ENCODE measurements at places on chromosomes 16 and 17.
A peak's percentile ranks its signal among the peaks of the same experiment; 100 is the strongest.

DNA sequence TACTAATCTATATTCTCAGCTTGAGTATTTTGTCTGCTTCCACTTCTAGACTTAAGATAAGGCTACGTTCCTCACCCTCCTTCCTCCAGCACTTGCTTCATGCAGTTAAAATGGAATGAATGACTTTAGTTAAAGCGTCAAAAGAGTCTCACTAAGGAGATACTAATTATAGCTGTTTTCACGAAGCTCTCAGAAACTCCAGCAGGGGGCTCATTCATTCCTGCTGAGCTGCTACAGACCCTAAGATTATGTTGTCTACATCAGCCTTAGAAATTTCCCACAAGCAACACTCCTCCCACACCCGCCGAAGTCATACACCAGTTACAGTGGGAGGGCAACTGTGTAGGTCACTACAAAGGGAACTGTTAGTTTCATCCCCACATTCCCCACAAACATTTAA lies 57.0 kb upstream of the KIFC3 start:
- no peak for DNase-seq

GRCh38 chr17:50425682-50426471 lies at the start of gene ACSF2:
Gene ACSF2, plus strand, starts transcription at chr17:50426218. Its CDS starts 44 bp downstream, at chr17:50426262.
- DNase-seq: peak; percentile 84

- no peak for DNase-seq
Measured at GRCh38 chr17:20236578-20237227, 227.5 kb downstream of the SPECC1 start.

DNA sequence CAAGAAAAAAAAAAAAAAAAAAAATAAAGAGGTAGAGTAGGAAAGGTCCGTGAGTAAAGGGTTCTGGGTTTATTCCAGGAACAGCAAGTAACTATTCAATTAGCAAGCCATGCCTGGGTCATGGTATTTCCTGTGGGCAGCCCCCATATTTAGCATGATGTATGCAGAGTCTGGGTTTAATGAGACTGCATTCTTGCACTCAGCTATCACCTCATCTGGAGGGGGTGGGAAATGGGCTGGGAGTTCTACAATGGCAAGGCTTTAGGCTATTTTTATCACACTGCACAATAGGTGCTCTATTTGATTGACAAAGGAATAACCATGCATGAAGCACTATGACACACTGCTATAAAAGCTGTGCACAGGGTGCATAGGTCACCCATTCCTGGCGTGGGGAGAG lies 104.0 kb upstream of the CCL2 start:
- no peak for DNase-seq

DNA sequence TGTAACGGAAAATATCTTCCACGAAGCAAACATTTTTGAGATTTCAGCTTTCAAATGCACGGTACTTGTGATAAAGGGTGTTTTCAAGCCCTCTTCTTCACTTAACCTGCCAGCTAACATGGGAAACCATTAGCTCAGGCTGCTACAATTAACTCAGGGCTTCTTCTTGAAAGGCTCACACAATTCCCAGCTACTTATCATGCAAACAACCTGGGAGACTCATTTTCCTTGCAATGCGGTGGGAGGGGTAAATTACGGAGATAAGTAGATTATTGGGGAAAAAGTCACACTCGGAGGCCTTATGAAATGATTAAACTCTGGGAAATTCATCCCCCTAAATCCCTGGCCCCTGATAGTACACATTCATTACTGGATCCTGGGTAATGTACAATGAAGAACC lies 266.4 kb downstream of the STX8 start:
- no peak for DNase-seq

- DNase-seq: no peak
Measured at GRCh38 chr16:87729266-87729954, 36.4 kb downstream of the KLHDC4 start.

- DNase-seq: no peak
Measured at GRCh38 chr17:47189732-47190237, 690 bp upstream of the CDC27 start.

- DNase-seq: no peak
Measured at GRCh38 chr16:65523283-65523944, 401.6 kb upstream of the CDH11 start.

DNA sequence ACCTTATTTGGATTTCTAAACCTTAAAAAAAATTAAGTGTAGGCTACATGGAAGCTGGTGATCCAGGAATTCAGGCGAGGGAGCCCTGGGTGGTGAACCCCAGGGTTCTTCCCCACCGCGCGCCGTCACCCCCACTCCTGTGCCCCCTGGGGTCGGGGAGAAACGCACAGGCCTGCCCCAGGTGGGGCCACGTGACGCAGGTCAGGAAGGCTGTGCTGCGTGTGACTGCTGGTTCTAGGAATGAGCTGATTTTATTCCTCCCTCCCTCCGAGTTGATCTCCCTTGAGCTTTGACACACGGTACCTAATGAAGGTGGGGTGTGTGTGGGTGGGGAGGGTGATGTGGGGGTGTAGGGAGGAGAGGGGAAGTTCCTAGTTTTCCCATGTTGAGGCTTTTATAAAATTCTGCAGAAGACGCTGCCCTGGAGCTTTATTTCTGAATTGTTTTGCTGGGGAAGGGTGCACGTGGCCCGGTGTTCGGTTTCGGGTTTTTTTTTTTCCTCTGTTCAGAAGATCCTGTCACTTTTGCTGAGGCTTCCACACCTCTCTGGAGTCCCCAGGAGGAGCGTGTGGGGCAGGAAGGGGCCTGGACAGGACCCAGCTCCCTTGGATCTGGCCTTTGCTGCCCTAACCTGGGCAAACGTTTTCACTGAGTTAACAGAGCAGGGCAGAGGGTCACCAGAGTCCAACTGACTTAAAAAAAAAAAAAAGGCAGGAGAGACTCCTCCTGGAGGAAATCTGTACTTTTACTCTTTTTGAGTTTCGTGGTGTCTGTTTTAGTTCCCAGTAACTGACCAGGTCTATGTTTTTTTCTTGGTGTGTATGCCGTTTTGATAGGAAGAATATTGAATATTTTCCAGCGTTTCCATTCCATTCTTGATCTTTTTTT lies 55.8 kb upstream of the GSE1 start:
- no peak for DNase-seq

GRCh38 chr16:70735141-70735979 lies 49.5 kb upstream of the MTSS2 start:
- DNase-seq: peak; percentile 72

DNA sequence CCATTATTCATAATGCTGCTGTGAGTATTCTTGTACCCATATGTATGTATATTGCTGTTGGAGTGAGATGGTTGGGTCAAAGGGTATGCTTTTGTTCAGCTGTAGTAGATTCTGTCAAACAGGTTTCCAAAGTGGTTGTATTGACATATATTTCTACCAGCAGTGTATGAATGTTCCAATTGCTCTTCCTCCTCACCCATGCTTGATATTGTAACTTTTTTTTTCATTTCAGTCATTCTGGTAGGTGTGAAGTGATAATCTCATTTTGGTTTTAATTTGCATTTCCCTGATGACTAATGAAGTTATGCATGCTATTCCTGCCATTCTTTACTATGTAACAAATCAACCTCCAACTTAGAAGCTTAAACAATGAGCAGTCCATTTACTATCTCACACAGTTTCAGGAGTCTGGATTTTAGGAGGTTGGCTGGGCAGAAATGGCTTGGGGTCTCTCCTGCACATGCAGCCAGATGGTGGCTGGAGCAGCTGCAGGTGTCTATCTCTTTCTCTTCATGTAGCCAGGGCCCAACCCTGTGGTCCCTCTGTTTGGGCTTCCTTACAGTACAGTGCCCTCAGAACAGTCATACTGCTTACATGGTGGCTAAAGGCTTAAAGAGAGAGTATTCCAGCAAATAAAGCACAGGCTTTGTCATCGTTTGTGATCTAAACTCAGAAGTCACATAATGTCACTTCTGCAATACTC lies 21.2 kb downstream of the ERAL1 start:
- DNase-seq: no peak

DNA sequence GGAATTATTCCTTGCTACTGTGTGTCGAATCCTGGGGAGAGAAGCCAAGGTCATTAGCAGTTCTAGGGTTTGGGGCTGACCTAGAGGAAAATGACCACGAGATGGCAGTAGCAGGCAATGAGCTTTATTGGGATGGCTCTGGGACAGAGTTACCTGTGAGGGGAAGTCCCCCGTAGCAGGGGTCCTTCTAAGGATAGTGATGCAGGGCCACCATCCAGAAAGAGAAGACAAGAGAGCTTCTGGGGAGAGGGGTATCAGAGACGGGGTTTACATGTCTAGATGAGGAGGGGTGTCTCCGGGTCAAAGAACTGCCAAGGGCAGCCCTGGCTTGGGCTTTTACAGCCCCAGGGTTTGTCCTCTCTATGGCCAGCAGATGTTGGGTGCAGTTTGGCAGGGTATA lies 6.4 kb upstream of the GGT6 start:
- peak; percentile 63 for DNase-seq

DNA sequence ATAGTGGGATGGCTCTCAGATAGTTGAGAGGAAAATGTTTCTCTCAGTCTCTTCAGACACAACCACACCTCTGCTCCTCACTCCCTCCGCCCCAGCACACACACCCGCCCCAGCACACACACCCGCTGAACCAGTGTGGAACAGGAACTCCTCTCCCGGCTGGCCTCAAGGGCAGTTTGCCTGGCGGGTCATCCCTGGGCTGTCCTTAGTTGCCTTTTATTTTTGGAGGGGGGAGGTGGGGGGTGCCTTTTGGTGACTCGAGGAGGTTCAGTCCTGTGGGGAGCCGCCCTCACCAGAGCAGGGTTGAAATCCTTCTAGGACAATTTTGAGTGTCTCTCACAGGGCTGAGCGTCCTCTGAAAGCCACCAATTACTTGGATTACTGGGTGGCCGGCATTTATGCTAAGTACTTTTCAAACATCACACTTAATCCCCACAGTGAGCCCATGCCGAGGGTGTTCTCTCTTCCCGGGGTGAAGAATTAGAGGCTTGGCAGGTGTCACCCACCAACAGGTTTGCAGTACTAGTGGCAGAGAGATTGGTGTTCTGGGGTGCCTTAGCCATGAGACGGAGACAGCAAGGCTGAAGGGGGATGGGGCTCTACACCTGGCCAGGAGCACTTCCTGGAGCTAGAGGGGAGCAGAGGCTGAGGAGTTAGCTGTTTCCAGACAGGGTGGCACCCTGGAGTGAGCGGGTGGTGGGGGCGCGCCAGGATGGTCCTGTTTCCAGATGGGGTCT lies 2.8 kb downstream of the RASD1 start:
- peak; percentile 45 for DNase-seq

DNA sequence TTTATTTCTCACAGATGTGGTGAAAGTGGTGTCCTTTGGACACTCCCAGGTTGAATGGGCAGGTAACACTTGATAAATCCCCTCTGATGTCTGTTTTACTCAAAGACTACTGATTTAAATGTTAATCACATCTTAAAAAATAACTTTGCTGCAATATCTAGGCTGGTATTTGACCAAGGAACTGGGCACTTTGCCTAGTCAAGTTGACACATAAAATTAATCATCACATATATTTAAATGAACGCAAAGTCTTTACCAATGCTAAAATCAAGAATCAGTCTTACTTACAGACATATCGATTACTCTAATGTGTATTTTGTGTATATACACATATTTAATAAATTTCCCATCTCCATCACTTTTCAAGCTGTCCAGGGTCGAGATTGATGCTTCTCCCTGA lies 7.0 kb downstream of the MT2A start:
- no peak for DNase-seq

DNA sequence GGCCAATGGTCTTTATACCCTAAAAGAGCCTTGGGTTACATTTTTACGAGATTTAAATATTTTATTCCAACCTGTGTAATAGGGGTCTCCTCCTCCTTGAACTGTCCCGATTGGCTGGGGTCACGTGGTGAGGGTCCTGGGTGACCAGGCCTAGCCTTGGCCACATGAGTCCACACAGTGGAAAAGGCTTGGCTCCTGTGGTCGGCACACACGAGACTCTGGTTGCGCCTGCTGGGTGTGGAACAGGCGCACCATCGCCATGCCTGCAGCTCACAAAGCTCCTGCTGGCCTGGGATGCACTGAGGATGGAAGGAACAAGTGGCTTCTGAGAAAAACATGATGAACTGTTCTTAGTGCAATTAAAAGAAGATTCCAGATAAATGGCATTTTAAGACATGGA lies 103.9 kb upstream of the ZNF750 start:
- peak; percentile 37 for DNase-seq

DNA sequence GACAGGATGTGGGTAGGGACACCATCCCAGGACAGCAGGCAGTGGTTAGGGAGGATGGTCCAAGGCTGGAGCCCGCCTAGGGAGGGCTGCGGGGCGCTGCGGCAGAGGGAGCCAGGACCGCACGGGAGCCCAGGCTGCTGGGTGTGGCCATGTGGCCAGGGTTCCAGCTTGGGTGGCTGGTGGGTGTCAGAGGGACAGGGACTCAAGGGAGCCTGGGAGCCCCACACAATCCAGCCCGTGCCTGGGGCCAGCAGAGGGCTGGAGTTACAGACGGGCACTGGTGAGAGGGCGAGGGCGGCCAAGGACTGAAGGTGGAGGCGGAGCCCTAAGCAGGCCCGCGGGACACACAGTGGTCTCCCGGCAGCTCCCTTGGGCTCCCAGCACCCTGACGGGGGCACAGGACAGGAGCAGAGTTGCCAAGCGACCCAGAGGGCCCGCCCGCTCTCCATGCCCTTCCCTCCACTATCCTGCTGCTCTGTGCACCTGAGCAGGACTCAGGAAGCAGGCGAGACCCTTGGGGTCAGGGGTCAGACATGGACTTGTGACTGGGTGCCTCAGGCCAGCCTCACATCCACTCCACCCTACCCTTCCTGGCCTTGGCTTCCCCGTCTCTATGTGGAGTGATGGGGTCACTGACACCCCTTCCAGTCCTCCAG lies 7.1 kb downstream of the MRPL28 start:
- no peak for DNase-seq

GRCh38 chr17:16100737-16101400 lies 101.2 kb downstream of the TTC19 start:
- no peak for DNase-seq

- peak; percentile 60 for DNase-seq
Measured at GRCh38 chr17:82458885-82459424, 414 bp downstream of the NARF start.

DNA sequence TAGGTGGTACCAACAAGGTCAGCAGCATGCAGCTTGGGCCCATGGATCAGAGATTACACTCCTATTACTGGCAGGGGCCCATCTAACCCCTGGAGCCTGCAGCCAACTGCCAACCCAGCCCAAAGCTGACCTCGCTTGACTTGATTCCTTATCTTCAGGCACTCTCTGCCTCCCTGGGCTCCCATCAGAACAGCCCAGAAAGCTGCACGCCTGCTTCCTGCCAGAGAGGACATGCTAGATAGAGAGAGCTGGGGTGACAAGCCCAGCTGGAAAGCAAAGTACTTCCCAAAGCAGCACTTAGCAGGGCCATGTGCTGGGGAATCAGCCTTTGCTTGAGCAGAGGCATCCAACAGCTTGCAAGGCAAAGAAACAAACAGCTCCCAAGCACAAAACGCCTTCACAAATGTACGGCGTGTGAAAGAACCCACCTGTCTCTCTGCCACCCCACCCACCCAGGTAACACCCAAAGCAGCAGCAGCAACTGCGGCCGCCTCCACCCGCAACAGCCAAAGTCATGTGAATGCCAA lies 74.2 kb upstream of the NLK start:
- no peak for DNase-seq

GRCh38 chr16:4383591-4384444 lies 12.2 kb downstream of the VASN start:
- DNase-seq: peak; percentile 53

- DNase-seq: no peak
Measured at GRCh38 chr17:77284023-77284617, 143.4 kb downstream of the SEC14L1 start.

Measured in right forelimb (tissue), 1 donor.